Right atrium auricular region (tissue), 2 donors: ENCODE measurements at places on chromosomes 7 and 10. TPM values are rescaled to one million over a fixed set of nuclear protein-coding genes. Genes with fewer than 3 reads are reported as not detected.

GRCh38 chr7:35700333-35700732 is 5.4 kb upstream of the HERPUD2 start:
- H3K4me1 ChIP-seq, result no peaks in the 10 kb centered on the region
- no peak overlapping the region for H3K27ac ChIP-seq
- no peaks in the 10 kb centered on the region for H3K27me3 ChIP-seq
- no peak for DNase-seq
- no peak overlapping the region for H3K4me3 ChIP-seq
- no peaks in the 10 kb centered on the region for H3K36me3 ChIP-seq

The CDK1 gene
- total RNA-seq, result 3.6 TPM

The NPC1L1 gene
- total RNA-seq, result not detected

The ELN gene
- 138 TPM for total RNA-seq

The RARRES2 gene
- total RNA-seq, result 105 TPM

DNA sequence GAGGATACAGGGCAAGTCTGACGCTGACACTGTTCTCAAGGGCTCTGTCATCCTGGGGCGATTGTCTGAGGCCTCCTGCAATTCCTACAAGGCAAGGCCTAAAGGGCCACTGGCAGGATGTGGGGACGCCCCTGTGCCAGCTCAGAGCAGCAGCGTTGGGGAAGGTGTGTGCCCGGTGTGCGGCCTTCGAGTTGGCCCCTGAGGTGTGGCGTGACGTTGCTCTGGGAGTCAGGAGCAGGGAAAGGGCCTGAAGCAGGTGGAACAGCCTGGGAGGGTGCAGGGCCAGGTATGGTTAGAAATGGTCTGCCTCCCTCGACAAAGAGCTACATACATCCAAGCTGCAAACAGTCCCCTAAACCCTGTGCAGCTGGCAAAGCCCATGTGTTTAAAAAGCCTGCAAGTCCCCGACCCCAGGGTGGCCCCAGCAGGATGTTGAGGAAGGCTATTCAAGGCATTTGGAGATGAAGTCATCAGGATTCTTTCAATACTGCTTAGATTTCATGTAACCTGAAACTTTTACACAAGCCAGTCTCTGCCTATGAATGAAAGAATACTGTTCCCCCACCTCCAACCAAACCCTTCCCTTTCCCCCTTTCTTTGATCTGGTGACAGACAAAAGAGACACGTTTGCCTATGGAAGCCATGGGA is 142.5 kb upstream of the TNS3 start:
- no peak overlapping the region for H3K4me3 ChIP-seq
- no peak for DNase-seq
- no peaks in the 10 kb centered on the region for H3K36me3 ChIP-seq
- H3K27me3 ChIP-seq, result no peaks in the 10 kb centered on the region
- no peak overlapping the region for H3K27ac ChIP-seq

DNA sequence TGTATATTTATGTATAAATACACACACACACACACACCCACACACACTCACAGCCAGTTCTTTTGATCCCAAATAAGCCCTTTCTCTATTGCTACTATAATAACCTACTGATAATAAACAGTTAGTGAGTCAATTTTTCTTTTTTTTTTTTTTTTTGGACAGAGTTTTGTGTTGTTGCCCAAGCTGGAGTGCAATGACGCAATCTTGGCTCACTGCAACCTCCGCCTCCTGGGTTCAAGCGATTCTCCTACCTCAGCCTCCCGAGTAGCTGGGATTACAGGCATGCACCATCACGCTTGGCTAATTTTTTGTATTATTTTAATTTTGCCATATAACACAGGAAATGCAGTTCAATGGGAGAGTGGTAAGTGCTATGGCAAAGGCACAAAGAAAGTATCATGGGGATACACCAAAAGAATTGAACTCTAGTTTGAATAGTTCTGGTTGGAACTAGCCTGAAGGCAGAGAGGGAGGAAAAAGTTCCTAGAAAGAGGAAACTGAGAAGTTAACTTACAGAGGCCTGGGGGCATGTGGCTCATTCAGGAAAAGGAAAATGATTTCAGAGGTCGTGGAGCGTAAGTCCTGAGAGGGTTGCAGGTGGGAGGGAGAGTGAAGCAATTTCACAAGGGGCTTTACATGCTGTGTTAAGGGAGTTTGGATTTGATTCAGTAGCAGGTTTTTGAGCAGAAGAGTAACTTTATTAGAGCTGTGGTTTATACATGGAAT is 44.4 kb upstream of the JCAD start:
- H3K27me3 ChIP-seq, result no peaks in the 10 kb centered on the region
- no peak overlapping the region for H3K4me3 ChIP-seq
- no peak overlapping the region for H3K27ac ChIP-seq
- H3K36me3 ChIP-seq, result no peaks in the 10 kb centered on the region
- no peaks in the 10 kb centered on the region for H3K4me1 ChIP-seq

- H3K4me1 ChIP-seq, result no peaks in the 10 kb centered on the region
- H3K36me3 ChIP-seq, result no peaks in the 10 kb centered on the region
- DNase-seq, result no peak
- H3K27me3 ChIP-seq, result no peaks in the 10 kb centered on the region
- H3K4me3 ChIP-seq, result no peak overlapping the region
Measured at GRCh38 chr7:24017519-24017918, 266.5 kb upstream of the NPY start.

The PTPRZ1 gene
- 2.6 TPM for total RNA-seq
